Fibroblast of skin of abdomen (primary cell): ENCODE measurements at places on chromosomes 7 and 10.

GRCh38 chr10:104589871-104590270, 51.2 kb upstream of the SORCS3 start:
- peak; percentile 75 for DNase-seq

- DNase-seq = no peak
Measured at GRCh38 chr10:106341356-106341755, 823.1 kb downstream of the SORCS1 start.

DNA sequence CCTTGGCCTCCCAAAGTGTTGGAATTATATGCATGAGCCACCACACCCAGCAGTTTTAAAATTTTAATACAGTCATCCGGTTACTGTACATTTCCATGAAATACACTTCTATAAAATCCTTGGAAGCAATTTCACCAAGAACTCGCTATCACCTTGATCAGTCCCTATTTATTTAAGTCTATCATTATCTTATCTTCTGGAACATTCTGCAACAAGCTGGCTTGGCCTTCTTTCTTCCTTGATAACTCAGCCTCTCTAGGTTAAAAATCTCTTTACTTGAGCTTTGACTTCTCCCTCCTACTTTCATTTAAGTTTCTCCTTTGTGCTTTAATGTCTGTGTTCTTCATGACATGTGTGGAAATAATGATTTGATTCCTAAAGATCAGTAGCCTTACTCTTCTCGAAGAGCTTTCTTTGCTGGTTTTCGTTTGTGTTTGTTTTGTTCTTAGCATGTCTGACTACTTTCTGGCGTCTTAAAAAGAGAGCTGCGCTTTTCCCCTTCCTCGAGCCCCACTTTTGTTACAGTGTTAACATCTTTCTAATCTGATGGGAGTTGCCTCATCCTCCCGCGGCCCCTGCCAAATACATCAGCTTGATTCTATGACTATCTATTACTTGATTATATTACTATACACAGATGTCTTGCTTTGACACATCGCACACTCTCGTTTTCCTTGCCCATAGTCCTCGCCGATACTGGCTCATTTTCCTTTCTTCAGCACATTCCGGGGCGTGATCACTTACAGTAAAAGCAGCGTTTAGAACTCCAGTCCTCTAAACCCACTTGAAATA, 11.1 kb upstream of the CALML5 start:
- peak; percentile 6 for DNase-seq

DNA sequence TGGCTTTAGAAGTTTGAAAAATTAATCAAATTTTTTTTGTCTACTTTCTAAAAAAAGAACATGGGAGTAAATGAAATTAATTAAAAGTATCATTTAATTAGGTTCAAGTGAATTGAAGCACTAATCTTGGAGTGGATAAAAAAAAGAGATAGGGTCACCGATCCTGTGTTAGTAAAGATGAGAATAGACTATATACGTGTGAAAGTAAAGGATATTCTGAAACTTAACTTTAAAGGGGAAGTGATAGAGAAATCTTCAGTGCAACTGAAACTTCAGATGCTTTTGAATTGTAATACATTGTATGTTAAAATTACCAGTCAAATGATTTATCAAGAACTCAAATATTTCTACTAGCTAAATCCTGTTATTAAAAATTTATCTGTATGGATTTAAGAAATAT, 4.8 kb downstream of the NHLRC2 start:
- no peak for DNase-seq

GRCh38 chr7:140640727-140641523, at the start of gene DENND2A:
Gene DENND2A (minus strand): TSS chr7:140640813. CDS start chr7:140602397, 38,416 bp downstream.
- peak; percentile 55 for DNase-seq
